Cardiac fibroblast (primary cell): ENCODE measurements at places on chromosomes 6 and 20.

- DNase-seq, result no peak
Measured at GRCh38 chr20:35151736-35152135, 4.6 kb upstream of the EDEM2 start.

DNA sequence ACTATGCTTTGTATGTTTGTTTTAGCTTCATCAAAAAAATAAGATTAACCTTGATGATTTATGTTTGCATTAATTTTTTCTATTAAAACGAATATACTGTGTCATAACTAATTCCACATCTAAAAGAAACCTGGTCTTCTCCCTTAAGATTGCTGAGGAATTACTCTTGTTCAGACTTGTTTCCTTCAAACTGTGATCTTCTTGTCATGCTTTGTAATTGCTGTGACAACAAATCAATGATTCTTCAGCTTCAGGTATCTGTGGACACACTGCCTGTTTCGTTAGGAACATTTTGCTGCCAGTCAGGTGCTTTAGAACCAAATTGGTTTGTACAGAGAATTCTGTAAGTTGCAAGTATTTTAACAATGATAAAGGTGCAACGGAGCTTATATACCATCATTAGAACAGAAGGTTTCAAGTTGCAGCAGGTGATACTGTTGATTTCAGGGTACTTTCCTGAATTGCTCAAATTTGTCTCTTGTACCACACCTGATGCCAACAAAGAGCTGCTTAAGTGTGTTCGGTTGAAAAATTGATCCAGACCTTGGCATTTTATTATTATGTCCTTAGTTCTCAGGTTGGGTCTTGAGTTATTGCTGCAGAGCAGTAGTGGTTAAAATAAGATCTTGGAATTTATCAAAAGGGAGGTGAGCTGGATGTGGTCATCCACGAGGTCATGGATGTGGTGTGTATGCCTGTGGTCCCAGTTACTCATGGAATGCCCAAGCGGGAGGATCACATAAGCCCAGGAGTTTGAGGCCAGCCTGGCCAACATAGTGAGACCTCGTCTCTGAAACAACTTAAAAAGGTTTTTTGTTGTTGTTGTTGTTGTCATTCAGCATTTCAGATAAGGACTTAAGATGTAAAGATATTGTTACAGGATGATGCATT, 19.5 kb downstream of the SYTL3 start:
- DNase-seq, result no peak

- DNase-seq, result peak; percentile 91
Measured at GRCh38 chr6:113381959-113382358, 475.2 kb upstream of the MARCKS start.

DNA sequence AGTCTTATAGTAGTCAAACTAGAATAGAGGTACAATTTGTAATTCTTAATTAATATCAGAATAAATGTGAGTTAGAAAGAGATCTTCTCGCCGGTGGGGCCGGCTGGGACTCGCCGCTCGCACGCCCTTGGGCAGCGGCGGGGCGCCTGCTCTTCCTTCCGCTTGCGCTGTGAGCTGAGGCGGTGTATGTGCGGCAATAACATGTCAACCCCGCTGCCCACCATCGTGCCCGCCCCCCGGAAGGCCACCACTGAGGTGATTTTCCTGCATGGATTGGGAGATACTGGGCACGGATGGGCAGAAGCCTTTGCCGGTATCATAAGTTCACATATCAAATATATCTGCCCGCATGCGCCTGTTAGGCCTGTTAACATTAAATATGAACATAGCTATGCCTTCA, 123.7 kb upstream of the OGFRL1 start:
- DNase-seq, result no peak

DNA sequence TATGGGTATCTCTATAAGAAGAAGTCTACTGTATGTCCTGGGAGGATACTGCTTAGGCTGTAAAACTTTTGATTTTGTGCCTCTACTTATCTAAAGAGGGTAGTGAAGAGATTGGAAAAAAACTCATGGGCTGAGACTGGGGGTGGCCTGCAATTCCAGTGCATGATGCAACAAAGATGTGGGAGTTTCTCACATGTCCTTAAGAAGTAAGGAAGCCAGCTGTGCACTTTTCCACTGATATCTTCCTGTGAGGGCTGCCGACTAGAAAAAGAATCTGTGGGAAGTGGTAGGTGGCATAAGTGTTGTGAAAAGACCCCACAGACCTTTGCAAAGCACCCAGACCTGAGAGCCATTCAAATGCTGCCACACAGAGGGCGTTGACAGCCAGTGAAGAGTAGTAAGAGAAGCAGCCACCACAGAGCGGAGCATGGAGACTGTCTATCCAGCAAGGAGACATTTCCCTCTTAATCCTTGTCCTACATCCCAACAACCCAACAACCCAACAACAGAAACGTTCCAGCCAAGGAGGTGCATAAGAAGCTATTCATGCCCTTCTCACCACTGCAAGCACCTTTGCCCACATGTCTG, 65.1 kb downstream of the PFDN4 start:
- no peak for DNase-seq
